CD4-positive, alpha-beta memory T cell (primary cell): ENCODE measurements at places on chromosomes 3 and 15. TPM values are rescaled to one million over a fixed set of nuclear protein-coding genes. Genes with fewer than 3 reads are reported as not detected.
A peak's percentile ranks its signal among the peaks of the same experiment; 100 is the strongest.

PPP1R14D gene
- not detected for total RNA-seq

TLR9 gene
- 2.3 TPM for total RNA-seq

AHSG gene
- total RNA-seq, result not detected

AGBL1 gene
- total RNA-seq, result not detected

TNFAIP8L3 gene
- total RNA-seq, result not detected

SUSD5 gene
- not detected for total RNA-seq

MYO5A gene
- total RNA-seq, result 36.6 TPM

LDHAL6B gene
- not detected for total RNA-seq

SENP7 gene
- total RNA-seq, result 69.8 TPM

CADM2 gene
- total RNA-seq, result 0.38 TPM

DNAJA4 gene
- total RNA-seq, result 32.8 TPM

DPPA2 gene
- not detected for total RNA-seq

SAXO2 gene
- 2.7 TPM for total RNA-seq

GRCh38 chr15:75598361-75598760 lies 19.2 kb upstream of the PTPN9 start:
- no peak for DNase-seq
- H3K27ac ChIP-seq, result no peak overlapping the region
- no peak overlapping the region for H3K4me3 ChIP-seq
- H3K27me3 ChIP-seq, result no peaks in the 10 kb centered on the region

DNA sequence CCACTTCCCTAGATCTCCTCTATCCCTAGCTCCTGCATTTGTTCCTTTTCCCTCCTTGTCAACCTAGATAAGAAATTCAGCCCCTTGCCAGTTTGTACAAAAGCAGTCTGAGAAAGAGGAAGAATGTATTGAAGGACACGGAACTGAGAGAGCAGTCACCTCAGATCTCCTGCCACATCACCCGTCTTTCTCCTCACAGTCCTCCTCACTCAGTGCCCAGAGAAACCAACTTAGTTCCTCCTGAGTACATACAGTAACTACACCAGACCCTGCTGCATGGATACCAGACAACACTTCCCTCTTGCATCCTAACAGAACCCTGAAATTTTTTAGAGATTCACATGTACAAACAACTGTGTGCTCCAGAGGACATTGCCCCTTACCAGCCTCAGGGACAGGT lies 563.6 kb upstream of the ADAMTS9 start:
- no peaks in the 10 kb centered on the region for H3K4me1 ChIP-seq
- H3K27me3 ChIP-seq, result no peaks in the 10 kb centered on the region
- H3K27ac ChIP-seq, result no peak overlapping the region
- H3K4me3 ChIP-seq, result no peak overlapping the region
- H3K36me3 ChIP-seq, result no peaks in the 10 kb centered on the region

GRCh38 chr3:46017720-46018119 lies 9.6 kb downstream of the XCR1 start:
- H3K36me3 ChIP-seq, result no peaks in the 10 kb centered on the region
- no peak overlapping the region for H3K27ac ChIP-seq
- no peak for DNase-seq
- no peaks in the 10 kb centered on the region for H3K4me1 ChIP-seq

DNA sequence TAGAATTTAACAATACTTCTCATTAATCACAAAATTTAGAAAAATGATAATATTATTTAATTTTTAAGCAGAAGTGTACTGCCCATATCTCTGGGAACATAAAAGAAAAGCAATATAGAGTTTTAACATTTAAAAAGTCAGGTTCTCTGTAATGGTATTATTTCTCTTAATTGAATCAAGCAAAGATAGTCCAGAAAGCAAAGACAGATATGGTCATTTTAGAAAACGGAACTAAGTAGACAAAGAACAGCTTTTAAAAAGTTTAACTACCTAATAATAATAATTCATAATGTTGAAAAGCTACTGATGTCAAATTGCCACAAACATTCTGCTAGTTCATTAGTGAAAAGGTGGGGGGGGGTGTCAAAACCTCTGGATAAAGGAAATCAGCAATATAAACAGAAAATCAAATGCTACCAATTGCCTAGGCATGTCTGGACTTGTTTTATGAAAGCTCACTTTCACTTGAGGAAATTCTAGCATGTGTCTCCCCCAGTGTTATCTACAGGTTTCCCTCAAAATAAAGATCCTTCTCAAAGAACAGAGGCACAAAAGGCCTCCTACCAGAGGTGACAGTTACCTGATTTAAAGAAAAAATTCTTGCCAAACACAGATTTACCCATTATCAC lies 1.7 kb downstream of the ZMAT3 start:
- no peaks in the 10 kb centered on the region for H3K36me3 ChIP-seq
- no peak overlapping the region for H3K4me3 ChIP-seq
- peaks cover 46% of the 10 kb centered on the region for H3K4me1 ChIP-seq
- no peak overlapping the region for H3K27ac ChIP-seq
- H3K27me3 ChIP-seq, result no peaks in the 10 kb centered on the region
- DNase-seq, result no peak

- no peak overlapping the region for H3K4me3 ChIP-seq
- no peaks in the 10 kb centered on the region for H3K27me3 ChIP-seq
- no peak overlapping the region for H3K27ac ChIP-seq
- no peaks in the 10 kb centered on the region for H3K4me1 ChIP-seq
- no peak for DNase-seq
- no peaks in the 10 kb centered on the region for H3K36me3 ChIP-seq
Observed at GRCh38 chr15:27816790-27817189, 282.3 kb downstream of the OCA2 start.

- H3K27me3 ChIP-seq, result no peaks in the 10 kb centered on the region
- H3K27ac ChIP-seq, result no peak overlapping the region
- no peaks in the 10 kb centered on the region for H3K36me3 ChIP-seq
- H3K4me3 ChIP-seq, result no peak overlapping the region
- H3K4me1 ChIP-seq, result no peaks in the 10 kb centered on the region
- DNase-seq, result no peak
Observed at GRCh38 chr3:23611737-23612295, 193.9 kb upstream of the UBE2E1 start.

DNA sequence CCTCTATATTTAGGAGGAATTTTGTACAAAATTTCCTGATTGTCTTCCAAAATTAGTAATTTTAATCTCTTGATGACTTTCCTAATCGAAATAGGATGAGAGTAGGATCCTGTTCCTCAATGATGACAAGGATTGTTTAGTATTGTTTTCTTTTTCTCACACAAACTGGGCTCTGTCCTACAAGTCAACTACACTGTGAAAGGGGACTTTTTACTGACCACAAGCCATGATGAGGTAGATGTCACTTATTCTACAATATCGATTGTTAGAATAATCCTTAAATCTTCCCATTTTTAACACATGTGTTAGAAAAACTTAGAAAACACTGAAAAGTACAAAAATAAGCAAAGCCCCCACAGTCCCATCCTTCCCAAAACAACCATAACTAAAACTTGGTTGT lies 35.8 kb upstream of the TSC22D2 start:
- no peak overlapping the region for H3K27ac ChIP-seq
- no peak for DNase-seq
- no peaks in the 10 kb centered on the region for H3K27me3 ChIP-seq
- H3K4me1 ChIP-seq, result no peaks in the 10 kb centered on the region

DNA sequence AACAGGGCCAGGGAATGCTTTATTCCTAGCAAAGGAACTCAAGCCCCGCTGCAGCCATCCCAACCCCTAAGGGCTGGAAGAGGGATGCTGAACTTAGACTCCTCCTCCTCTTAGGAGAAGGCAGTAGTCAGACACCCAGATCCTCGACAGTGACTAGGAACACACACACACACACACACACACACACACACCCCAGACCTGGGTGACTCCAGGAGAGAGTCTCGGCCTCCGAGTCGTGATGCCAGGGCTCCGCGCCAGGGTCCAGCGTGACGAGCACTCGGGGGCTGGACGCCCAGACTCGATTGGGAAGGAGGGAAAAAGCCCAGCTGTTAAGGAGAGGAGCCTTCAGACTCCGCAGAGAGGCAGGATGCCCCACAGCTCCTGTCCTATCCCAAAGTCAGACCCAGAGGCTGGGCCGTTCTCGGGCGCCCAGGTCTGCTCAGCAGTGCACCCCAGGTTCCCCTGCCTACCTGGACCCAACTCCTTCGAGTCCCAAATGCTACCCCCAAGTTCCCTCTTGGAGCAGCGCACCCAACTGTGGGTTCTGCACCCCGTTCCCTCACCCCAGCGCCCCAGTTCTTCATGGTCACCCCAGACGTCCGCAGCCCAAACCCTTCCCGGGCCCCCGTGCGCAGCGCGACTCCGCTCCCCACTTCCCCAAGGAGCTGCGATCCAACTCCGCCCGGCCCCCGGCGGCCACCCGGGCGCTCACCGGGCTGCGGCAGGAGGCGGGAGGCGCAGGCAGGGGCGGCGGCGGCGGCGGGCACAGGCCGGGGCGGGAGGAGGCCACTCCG lies 421 bp downstream of the BMF start:
- peaks cover 46% of the 10 kb centered on the region for H3K4me1 ChIP-seq
- H3K36me3 ChIP-seq, result no peaks in the 10 kb centered on the region
- H3K27me3 ChIP-seq, result no peaks in the 10 kb centered on the region
- H3K4me3 ChIP-seq, result peak overlapping the region; percentile 44
- DNase-seq, result no peak

GRCh38 chr3:30629746-30630145 lies 23.3 kb downstream of the TGFBR2 start:
- H3K27ac ChIP-seq, result peak overlapping the region; percentile 60
- H3K4me1 ChIP-seq, result peaks cover 99% of the 10 kb centered on the region

DNA sequence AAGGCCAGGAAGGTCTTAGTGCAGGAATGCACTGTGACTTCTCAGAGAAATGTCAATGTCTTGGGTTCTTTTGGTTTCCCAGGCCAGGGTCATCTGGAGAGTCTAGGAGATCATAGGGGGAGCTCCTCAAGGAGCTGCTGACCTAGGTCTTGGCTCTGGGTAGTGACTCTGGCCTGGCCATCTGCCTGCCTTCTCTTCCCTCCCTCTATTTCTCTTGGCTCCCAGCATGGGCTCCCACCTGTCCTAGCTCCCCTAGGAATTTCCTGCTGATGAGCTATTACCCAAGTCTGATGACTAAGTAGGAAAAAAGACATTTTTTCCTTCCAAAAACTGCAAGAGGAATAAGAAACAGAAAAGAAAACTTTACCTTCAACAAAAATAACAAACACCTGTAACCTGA lies 57.4 kb downstream of the BSN start:
- DNase-seq, result no peak
- no peaks in the 10 kb centered on the region for H3K4me1 ChIP-seq
- H3K4me3 ChIP-seq, result no peak overlapping the region

DNA sequence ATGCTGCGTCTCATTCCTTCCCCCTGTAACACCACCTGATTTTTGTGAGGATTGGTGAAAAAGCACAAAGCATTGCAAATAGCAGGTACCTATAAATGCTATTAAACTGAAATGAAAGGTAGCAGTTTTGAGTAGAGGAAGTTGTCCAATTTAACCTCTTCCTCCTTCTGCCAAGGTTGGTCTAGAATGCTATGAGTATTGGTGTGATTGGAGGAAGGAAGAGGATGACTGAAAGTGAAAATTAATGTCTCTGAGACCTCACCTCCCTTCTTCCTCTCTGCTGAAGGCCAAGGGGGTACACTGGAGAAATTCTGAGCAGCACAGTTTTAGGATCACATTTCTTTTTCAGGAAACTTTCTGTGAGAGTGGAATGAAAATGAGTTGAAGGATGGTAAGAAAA lies 94.4 kb downstream of the DTWD1 start:
- DNase-seq, result no peak
- H3K36me3 ChIP-seq, result no peaks in the 10 kb centered on the region
- H3K4me1 ChIP-seq, result no peaks in the 10 kb centered on the region
- peaks cover 4% of the 10 kb centered on the region for H3K27me3 ChIP-seq
- no peak overlapping the region for H3K4me3 ChIP-seq
- H3K27ac ChIP-seq, result no peak overlapping the region

- H3K4me3 ChIP-seq, result no peak overlapping the region
- H3K36me3 ChIP-seq, result no peaks in the 10 kb centered on the region
- no peaks in the 10 kb centered on the region for H3K4me1 ChIP-seq
- no peak overlapping the region for H3K27ac ChIP-seq
Observed at GRCh38 chr3:12700800-12701199, 36.9 kb upstream of the RAF1 start.

GRCh38 chr3:148998715-148999423 lies 7.5 kb downstream of the GYG1 start:
- peaks cover 8% of the 10 kb centered on the region for H3K36me3 ChIP-seq
- H3K27me3 ChIP-seq, result no peaks in the 10 kb centered on the region
- H3K4me1 ChIP-seq, result peaks cover 17% of the 10 kb centered on the region
- H3K4me3 ChIP-seq, result no peak overlapping the region
- DNase-seq, result no peak

GRCh38 chr3:16888785-16889607 lies 4.2 kb downstream of the PLCL2 start:
- DNase-seq, result peak; percentile 46
- peaks cover 71% of the 10 kb centered on the region for H3K4me1 ChIP-seq
- H3K4me3 ChIP-seq, result peak overlapping the region; percentile 49
- no peaks in the 10 kb centered on the region for H3K27me3 ChIP-seq
- no peaks in the 10 kb centered on the region for H3K36me3 ChIP-seq

GRCh38 chr15:45112591-45113379 lies 1.2 kb downstream of the DUOX2 start:
- H3K4me3 ChIP-seq, result peak overlapping the region; percentile 9
- H3K27ac ChIP-seq, result no peak overlapping the region
- H3K36me3 ChIP-seq, result no peaks in the 10 kb centered on the region

DNA sequence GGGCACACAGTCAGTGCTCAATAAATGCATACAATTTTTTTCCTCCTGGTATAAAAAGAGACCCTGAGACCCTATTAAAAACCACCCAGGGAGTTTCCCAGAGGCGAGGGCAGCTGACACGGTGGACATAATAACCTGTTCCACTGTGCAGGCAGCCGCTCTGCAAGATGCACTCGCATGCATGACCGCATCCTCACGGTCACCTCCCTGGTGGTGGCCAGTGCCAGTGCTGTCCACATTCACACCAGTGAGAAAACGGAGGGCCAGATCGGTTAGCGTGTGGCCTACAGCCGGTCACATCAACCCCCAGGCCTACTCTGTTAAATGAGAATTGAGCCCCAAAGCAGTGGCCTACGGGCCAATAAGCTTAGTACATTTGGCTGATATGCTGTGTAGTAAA lies 24.8 kb downstream of the SH3BP5 start:
- peaks cover 87% of the 10 kb centered on the region for H3K4me1 ChIP-seq
- peaks cover 20% of the 10 kb centered on the region for H3K36me3 ChIP-seq
- H3K27me3 ChIP-seq, result no peaks in the 10 kb centered on the region
- no peak for DNase-seq
- no peak overlapping the region for H3K27ac ChIP-seq
- no peak overlapping the region for H3K4me3 ChIP-seq
